ENCODE measurements at places on chromosomes 11 and 22.

- DNase-seq: no peak
Measured at GRCh38 chr11:13663631-13664071, 4.8 kb upstream of the FAR1 start.

DNA sequence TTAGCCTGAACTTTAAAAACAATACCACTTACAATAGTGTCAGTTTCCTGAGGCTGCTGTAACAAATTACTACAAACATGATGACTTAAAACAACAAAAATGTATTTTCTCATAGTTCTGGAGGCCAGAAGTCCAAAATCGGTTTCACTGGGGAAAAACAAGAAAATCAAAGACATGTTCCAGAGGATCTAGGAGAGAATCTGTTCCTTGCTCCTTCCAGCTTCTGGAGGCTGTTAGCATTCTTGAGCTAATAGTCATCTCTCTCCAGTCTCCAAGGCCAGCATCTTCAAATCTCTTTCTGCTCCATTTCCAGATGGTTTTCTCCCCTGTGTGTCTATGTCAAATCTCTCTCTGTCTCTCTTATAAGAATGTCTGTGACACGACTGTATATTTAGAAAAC is 67.6 kb upstream of the TEAD1 start:
- no peak for DNase-seq

DNA sequence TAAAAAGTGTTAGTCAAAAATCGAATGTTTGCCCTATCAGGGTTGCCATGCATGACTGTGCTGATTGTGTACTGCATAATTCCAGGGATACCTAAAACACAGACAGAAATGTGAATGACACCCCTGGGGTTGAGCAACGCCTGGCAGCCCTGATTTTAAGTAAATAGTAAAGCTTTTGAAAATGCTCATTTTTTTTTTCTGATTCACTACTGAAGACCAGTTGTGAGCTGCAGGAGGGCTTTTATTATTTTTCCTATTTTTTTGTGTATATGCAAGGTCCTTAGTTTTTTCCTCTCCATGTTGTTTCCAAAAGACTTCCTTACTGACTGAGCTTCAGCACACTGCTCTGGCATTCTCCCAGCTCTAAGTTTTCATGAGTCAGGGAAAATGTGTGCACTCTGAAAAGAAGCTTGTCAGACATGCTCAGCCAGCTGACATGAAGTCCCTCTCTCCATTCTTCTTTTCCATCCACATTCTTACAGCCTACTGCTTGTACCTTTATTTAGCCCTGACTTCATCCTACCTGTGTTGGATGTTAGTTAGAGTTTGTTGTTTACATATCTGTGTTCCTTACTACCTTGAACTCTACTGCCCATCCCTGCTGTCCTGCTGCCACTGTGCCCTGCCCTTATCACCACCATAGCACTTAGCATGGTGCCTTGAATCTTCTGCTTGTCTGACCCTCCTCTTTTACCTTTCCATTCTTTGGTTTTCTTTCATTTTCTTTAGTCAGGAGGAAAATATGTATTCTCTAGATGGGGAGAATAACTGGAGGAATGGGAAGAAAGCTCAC is 79.5 kb downstream of the HORMAD2 start:
- DNase-seq: no peak

DNA sequence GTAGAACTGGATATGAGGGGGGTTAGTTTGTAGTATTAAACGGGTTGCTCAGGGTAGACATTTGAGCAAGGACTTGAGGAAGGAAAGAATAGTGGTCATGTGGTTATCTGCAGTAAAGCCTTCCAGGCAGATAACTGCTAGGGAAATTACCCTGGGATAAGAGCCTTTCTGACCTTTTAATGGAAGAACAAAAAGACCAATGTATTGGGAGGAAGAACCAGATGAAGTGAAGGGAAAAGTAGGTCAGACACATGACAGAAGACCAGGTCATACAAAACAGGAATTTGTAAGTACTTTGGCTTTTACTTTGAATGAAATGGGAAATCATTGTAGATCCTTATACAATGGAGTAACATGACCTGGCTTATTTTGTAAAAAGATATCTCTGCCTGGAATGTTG is 241.9 kb upstream of the CTSC start:
- no peak for DNase-seq

Data from Karpas-422 (cell line).